ENCODE measurements at places on chromosomes 3 and 15. TPM values are rescaled to one million over a fixed set of nuclear protein-coding genes. Genes with fewer than 3 reads are reported as not detected.
A peak's percentile ranks its signal among the peaks of the same experiment; 100 is the strongest.

DNA sequence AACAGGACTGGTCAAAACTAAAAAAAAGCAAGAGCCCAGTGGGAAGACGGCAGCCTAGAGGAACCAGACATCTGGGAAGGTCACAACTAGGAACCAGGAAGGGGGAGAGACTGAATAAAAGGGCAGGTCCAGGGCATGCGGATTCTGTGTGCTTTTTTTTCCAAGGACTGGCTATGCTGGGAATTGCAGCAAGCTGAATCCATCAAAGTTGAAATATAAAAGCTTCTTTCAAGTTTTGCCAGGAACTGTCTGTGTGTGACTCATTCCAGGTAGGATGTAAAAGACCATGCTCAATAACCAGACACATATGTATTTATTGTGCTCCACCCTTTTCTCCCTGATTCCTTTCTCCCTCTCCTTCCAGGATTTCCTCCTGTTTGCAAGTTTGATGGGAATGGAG is 47.9 kb upstream of the CCDC80 start:
- no peak overlapping the region for H3K27ac ChIP-seq
- DNase-seq: no peak

DNA sequence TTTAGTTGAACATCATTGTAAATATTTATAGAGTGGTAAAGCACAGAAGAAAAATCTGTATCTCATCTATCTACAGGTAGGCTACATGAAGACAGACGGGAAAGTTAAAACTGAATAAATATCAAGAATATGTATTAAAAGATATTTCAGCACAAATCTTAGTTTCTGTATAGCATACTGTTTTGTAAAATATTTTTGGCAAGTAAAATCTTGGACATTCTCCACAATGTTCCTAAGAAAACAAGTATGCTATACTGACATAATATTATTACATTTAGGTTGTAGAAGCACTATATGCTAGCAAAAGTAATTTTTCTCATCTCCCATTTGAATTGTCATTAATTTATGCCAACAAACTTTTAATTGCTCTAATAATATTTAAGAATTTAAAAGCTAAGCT is 326.4 kb upstream of the ARL6 start:
- no peak for DNase-seq
- no peak overlapping the region for H3K4me3 ChIP-seq
- no peak overlapping the region for H3K27ac ChIP-seq
- H3K27me3 ChIP-seq: no peaks in the 10 kb centered on the region

DNA sequence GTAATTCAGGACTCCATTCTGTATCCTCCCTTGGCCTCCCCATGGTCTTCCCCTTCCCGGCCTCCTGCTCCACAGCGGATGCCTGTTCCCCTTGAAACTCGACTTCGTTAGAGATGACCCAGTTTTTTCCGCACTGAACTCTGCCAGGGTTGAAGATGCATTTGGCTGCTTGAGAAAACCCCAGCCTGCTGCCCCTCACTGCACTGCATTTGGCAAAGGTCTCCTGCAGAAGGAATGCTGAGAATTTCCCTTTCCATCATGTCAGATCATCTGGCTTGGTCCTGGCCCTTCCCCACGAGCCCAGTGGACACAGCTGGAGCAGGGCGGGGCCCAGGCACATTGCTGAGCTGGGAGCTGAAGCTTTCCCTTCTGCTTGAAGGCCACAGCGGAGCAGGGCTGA is 37.6 kb upstream of the RGMA start:
- no peak overlapping the region for H3K27ac ChIP-seq
- H3K36me3 ChIP-seq: no peaks in the 10 kb centered on the region
- no peak overlapping the region for H3K4me3 ChIP-seq
- H3K27me3 ChIP-seq: no peaks in the 10 kb centered on the region

DNA sequence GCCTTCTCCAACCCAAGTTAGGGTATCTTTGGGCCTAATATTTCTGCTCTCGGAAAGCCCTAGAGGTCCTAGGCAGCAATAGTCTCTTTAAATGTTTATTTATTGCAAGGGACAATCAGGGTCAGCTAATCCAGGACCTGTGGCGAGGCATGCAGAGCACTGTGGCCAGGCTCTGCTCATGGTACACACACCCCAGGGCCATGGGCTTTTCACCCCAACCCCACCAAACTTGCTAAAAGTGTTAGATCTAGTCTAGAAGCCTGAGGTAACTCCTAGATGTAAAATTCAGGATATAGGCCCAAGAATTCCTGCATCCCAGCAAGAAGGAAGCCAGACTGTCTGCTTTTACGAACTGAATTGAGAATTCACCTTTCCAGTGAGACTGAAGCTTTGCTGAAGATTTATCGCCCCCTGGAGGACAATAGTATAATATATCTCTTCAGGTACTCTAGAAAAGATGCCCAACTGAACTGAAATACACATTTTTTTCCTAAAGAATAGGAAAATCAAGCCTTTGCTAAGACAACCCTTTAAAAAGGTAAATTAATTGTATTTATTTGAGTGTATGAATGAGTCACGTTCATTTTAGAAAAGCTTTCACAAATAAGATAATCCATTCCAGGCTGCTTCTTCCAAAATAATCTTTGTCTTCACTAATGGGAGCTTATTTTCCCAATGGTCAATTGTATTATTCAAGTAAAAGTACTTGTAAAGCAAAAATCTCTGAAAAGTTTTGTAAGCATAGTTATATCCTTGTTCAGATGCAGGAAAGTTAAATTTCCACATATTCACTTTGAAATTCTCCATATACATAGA is 89.8 kb downstream of the LRRC3B start:
- no peaks in the 10 kb centered on the region for H3K36me3 ChIP-seq
- no peaks in the 10 kb centered on the region for H3K4me1 ChIP-seq
- no peaks in the 10 kb centered on the region for H3K27me3 ChIP-seq
- no peak overlapping the region for H3K4me3 ChIP-seq
- DNase-seq: no peak
- no peak overlapping the region for H3K27ac ChIP-seq

- H3K4me3 ChIP-seq: no peak overlapping the region
- H3K36me3 ChIP-seq: no peaks in the 10 kb centered on the region
- H3K4me1 ChIP-seq: no peaks in the 10 kb centered on the region
- no peak overlapping the region for H3K27ac ChIP-seq
- no peaks in the 10 kb centered on the region for H3K27me3 ChIP-seq
Observed at GRCh38 chr3:167895178-167895577, 159.7 kb downstream of the SERPINI1 start.

- peaks cover 24% of the 10 kb centered on the region for H3K4me1 ChIP-seq
- peak; percentile 27 for DNase-seq
- H3K27ac ChIP-seq: peak within 1 kb of the TSS; percentile 41
- peaks cover 12% of the 10 kb centered on the region for H3K36me3 ChIP-seq
- peak within 1 kb of the TSS; percentile 85 for H3K4me3 ChIP-seq
Observed at GRCh38 chr15:41513506-41514227, at the start of gene LTK. TSS of gene LTK (minus strand) at chr15:41513827. CDS start at chr15:41513709, 118 bp downstream.

Gene PCLAF
- 2.0 TPM for total RNA-seq

Gene ADAMTS9
- not detected for total RNA-seq

Gene RBP2
- not detected for total RNA-seq

All from activated B cell treated with CpG ODN at 0.5 μM for 24 hours (primary cell).